NCI-H1694 (cell line): ENCODE measurements at places on chromosomes 5 and 9.

DNA sequence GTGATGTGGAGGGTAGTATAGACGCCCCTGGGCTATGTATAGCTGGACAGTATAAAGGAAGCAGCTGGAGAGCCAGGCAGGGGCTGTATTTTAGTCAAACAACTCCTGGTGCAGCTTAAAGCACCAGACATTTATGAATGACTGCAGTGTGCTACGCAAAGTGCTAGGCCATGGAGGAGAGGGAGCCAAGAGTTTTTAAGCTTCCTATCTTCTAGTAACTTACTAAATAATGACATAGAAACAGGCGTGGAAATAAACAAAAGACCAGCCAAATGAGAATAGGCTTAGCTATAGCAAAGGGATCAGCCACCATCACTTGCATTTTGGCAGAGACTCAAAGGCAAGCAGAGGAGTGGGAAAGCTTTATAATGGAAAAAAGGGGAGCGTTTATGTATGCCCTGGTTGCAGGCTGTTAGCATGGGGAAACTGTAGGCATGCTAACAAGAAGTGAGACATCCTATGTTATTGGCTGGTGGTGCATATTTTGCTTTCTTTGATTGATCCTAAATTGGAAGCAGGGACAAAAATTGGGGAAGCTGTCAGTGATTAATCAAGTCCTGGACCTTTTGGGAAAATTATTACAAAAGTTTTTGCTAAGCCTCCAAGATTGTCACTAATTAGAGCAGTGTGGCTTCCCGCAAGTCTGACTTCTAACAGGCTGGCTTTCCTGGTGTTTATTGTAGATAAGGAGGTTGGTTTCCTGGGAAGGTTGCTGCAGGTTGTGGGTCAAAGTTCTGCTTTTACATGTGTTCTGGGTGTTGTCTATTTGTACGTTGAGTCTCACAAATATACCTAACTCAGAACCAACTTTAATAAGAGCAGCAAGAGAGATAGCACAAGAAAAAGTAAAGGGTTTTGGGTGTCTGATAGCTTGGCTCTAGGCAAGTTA is 46.6 kb downstream of the RAB3C start:
- no peak for DNase-seq

DNA sequence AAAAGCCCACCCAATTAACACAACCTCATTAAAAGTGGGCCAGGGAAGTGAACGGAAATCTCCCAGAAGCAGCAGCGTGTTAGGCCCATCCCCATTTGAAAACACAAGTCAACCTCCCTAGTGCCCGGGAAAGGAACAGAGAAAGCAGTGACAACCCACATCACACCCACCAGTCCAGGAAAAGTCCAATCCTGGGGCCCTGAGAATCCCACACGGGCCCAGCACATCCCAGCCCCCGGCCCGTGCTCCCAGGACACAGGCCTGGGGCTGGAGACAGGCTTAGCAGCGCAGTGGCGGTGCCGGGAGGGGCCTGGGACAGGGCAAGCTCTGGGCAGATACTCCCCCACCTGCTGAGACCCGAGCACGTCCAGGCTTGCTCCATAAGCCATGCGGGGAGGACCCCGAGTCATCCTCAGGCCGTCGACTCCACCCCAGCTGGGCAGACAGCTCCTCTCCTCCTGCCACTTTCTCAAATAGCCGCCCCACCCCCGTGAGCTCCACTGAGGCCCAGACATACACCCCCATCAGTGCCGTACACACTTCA is 101.0 kb downstream of the KCNT1 start:
- no peak for DNase-seq

- no peak for DNase-seq
Observed at GRCh38 chr5:113989278-113989912, 372.5 kb upstream of the KCNN2 start.

DNA sequence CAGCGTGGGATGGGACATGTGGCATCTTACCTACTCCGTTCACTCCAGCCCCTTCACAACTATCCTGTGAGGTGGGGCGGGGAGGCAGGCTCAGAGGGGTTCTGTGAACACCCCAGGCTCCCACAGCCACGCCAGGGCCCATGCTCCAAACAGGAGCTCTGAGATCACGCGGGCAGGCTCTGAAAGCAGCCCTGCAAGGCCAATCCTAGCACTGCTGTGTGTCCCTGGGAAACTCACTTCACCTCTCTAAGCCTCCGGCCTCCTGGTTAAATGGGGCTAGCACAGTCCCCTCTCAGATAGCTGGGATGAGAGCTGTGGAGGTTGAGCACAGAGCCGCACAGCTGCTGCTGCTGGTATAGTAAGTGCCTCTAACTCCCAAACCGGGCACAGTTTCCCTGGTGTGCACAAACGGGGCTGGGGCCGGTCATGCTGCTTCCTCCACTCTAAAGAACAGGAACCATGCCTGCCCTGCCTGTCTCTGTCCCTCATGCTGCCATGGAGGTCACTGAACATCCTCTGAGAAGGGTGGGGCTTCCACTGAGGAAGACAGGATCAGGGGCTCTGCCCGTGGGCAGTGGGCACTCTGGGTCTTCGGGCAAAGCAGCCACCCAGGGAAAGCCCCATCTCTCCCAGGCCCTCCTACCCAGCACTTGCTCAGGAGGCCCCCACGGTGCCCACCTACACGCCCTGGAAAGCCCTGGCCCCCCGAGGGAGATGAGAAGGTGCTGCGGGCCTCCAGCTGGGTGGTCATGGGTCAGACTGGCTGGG is 13.0 kb upstream of the ASS1 start:
- no peak for DNase-seq

DNA sequence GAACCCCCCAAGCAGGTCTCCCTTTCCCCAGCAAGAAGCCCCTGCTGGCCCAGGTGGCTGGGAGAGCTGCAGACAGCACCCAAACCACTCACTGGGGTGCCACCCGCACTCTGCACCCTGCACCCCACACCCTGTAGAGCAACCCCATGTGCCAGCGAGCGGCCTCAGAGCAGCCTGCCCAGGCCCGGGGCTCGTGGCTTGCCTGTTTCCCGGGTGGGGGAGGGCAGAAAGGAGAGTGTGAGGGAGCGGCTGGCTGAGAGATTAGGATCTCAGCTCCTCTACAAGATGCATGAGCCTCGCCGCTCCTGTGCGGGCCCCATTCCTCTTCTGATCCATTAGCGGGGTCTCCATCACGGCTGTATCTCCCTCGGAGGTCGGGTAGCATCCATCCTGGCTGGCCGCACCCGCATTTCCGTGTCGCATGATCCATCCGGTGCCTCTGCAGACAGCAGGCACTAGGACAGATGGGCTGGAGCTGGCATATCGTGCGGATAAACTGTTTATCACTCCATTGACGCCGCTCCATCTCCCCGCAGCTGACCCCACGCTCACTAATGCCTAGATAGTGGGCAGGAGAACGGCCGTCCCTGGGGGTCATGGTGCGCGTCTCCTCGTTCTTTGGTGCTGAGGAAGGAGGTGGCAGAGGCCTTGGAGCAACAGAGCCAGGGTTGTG is 54.4 kb downstream of the MRPL36 start:
- DNase-seq: no peak

- no peak for DNase-seq
Observed at GRCh38 chr9:34230556-34230955, 51.7 kb downstream of the UBAP1 start.

GRCh38 chr5:88675708-88676636 is 207.0 kb downstream of the MEF2C start:
- no peak for DNase-seq

DNA sequence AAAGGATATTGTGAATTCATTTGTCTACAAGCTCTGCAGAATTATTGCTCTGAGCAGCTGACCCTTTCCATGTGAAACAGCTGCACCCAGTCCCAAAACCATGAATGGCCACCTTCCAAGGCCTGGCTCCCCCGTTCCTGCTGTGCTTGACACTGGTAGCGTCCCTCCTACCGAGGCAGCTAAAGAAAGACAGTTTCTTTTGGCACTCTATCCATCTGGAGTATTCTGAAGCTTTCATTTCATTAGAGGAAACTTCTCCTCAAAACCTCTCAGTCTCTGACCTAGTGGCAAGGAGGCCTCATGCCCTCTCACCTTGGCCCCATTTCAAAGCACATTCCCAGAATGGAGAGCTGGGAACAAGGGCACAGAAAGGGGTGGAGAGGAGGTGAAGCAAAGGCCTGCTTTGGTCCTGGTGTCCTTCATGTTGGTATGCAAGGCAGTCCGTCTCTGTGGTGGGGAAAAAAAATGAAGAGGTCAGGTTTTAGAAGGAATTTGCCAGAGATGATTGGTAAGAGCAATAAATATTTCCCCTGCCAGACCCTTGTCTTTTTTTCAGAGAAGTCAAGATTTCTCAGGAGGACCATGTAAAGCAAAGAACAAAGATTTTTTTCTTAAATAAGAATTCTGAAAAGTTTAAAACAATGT is 232.0 kb downstream of the RFK start:
- no peak for DNase-seq

DNA sequence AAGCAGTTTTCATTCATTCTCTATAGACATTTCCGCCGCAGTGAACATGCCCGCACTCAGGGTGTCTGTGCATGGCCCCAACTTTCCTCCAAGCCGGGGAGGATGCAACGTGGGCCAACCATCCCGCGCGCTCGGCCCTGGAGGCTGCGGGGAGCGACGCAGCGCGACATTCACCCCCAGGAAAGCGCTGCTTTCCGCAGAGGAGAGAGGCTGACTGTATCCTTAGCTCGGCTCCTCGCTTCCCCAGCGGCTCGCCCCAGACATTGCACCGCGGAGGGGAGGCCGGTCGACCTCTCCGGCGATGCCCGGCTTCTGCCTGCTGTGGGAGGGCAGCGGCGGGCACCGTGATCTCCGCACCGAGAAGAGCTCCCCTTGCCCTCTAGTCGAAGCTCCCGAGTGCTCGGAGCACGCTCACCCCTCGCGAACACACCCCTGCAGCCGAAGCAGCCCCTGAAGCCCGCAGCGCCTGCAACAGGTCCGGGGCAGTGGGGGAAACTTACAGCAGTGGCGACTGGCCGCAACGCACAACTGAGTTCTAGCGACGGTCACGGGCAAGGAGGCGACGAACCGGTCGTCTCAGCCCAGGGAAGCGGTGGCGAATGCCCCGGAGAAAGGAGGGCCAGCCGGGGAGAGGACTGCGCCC is 600 bp downstream of the ENC1 start:
- DNase-seq: no peak
